Nucleus accumbens (tissue), 56 donors: ENCODE measurements at places on chromosomes 16 and 17.

- no peak for DNase-seq
These were observed 411 bp downstream of the GGT6 start for GRCh38 chr17:4559966-4560365.

DNA sequence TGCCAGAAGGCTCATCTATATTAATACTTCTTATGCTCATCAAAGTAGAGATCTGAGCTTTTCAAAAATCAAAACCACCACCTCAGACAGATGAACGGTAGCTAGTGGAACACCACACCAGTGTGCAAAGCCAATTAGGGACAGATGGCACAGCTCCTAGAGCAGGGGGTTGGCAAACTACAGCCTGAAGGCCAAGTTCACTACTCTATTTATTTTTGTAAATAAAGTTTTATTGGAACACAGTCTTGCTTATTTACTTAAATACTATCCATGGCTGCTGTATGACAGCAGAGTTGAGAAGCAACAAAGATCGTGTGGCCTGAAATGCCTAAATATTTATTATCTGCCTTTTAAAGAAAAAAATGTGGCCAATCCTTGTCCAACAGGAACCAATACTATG lies 56.8 kb downstream of the AMFR start:
- no peak for DNase-seq

DNA sequence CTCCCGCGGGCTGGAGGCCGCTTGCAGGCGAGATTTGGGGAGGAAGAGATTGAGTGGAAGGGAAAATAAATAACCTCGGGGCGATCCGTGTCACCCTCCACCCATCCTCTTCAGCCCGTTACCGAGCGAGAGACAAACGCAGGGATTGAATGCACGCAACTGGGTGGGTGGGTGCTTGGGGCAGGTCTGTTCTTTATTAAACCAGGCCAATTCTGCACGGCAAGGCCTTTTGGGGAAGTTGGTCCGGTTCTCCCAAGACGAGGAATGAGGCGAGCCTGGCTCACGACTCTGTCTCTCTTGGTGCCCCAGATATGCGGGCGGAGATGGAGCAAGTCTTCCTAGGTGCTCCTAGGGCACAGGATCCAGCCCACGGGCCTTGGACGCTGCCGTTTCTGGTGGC lies 396 bp upstream of the HOXB7 start:
- no peak for DNase-seq

DNA sequence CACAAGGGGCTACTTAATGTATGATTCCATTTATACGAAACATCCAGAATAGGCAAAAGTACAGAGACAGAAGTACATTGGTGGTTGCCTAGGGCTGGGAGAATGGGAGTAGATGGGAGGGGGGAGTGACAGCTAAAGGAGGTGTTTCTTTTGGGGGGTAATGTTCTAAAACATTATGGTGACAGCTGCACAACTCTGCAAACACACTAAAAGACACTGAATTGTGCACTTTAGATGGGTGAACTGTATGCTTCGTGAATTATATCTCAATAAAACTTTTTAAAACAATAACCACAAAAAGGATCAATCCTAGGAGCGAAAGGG lies 661 bp downstream of the LYRM9 start:
- DNase-seq = no peak

DNA sequence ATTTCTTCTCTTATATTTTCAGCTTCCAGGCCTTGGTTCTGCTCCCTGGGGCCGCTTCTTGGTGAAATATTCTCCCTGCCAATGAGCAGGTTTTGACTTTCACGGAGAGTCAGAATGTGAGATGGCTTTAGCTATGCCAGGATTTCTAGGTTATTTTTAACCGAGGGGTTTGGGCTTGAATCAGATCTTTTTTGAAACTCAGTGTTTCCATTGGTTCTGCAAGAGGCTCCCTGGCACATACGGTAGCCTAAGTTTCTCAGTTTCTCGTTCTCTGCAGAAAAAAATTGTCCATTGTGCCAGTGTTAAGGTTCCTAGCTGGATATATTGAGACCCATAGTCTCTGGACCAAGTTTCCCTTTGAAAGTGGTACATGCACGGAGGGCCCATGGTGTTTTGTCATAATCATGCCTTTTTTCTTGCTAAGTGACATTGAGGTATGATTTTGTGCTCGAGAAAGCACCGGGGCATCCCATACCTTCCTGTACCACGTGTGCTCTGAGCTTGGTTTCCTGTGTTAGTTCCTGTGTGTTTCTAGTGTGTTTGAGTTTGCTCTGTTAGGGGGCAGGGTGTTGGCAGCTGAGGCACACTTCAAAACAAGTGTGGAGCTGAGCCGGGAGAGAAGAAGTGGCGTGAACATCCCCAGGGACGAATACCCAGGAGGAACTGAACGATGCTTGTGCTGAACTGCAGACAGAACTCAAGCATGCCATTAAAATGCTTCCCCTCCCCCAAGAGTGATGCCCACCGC lies 127.2 kb downstream of the HS3ST3B1 start:
- DNase-seq = no peak

- DNase-seq = no peak
These were observed 10.7 kb downstream of the PRR29 start for GRCh38 chr17:64008830-64009229.

- DNase-seq = peak; percentile 30
These were observed 2.4 kb upstream of the ALOXE3 start for GRCh38 chr17:8120520-8121406.

GRCh38 chr17:19248928-19249574 lies 11.9 kb downstream of the EPN2 start:
- no peak for DNase-seq

GRCh38 chr17:46730679-46731078 lies 87.8 kb downstream of the WNT3 start:
- DNase-seq = no peak

- DNase-seq = no peak
These were observed 36.6 kb downstream of the TIMM22 start for GRCh38 chr17:1033503-1033902.

- no peak for DNase-seq
These were observed 3.1 kb upstream of the ZNF764 start for GRCh38 chr16:30561089-30561816.

GRCh38 chr16:1155353-1156054 lies 2.6 kb downstream of the CACNA1H start:
- DNase-seq = no peak

- DNase-seq = no peak
These were observed 9.5 kb downstream of the MPP2 start for GRCh38 chr17:43897831-43898230.

GRCh38 chr16:2532494-2533141 lies 1.4 kb upstream of the CEMP1 start:
- DNase-seq = peak; percentile 79

DNA sequence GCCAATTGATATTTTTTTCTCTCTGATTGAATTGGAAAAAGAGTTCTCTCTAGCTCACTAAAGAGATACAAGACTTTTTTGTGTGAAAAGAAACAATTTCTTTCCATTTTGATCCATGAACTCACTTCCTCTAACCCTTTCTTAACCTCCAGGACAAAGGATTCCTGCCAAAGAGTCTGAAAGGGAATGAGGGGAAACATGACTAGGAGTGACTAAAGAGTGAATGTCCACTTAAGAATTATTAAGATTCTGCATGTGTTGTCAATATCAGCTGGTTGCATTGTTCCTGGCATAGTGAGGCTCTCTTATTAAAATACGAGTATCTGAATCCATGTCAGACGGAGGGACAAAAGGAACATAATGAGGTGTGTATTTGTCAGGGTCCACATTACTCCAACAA lies 344.7 kb downstream of the GRIN2A start:
- no peak for DNase-seq

GRCh38 chr17:9874722-9875121 lies 30.3 kb downstream of the RCVRN start:
- DNase-seq = no peak

GRCh38 chr17:9705745-9706144 lies 60.4 kb downstream of the USP43 start:
- no peak for DNase-seq

DNA sequence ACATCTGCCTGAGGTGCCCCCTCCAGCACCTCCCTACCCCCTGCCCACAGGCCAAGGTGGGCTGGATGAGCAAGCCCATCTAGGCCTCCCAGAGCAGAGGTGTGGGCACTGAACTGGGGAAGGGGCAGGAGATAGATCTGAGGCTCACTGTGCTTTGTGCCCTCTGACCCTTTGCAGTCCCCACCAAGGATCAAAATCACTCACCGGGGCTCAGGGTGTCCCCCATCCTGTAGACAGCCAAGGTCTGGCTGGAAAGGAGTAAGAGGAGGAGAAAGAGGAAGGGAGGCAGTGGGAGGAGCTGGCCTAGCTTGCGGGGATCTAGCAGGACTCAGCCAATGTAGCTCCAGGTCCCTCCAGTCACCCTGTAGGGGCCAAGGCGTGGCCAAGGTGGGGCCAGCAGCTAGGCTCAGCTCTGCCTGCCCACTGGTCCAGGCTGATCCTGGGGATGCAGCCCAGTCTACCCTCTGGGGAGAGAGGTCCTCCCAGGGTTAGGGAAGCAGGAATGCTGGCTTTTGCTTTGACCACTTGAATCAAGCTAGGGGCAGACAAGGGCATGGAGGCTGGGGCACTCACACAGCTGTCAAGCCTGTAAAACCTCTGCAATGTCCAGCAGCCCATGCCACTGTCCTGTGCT lies 1.8 kb downstream of the SLC12A4 start:
- DNase-seq = no peak

GRCh38 chr16:72961863-72962262 lies 86.1 kb downstream of the ZFHX3 start:
- no peak for DNase-seq

DNA sequence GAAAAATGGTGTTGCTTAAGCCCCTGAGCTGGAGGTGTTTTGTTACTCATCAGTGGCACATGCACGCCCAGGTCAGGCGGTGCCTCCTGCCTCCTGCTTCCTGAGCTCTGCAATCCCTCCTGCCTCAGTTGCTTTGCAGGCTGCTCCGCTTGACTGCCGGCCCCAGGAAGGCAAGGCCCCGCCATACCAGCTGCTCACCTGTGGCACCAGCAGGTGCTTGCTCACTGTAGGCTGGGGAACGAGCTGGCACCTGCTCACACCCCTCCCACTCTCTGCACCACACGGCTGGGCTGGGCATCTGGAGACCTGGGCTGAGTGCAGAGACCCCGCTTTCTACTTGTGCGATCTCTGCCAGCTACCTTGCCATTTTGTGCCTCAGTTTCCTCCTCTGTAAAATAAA lies 200.2 kb downstream of the RBFOX3 start:
- no peak for DNase-seq

DNA sequence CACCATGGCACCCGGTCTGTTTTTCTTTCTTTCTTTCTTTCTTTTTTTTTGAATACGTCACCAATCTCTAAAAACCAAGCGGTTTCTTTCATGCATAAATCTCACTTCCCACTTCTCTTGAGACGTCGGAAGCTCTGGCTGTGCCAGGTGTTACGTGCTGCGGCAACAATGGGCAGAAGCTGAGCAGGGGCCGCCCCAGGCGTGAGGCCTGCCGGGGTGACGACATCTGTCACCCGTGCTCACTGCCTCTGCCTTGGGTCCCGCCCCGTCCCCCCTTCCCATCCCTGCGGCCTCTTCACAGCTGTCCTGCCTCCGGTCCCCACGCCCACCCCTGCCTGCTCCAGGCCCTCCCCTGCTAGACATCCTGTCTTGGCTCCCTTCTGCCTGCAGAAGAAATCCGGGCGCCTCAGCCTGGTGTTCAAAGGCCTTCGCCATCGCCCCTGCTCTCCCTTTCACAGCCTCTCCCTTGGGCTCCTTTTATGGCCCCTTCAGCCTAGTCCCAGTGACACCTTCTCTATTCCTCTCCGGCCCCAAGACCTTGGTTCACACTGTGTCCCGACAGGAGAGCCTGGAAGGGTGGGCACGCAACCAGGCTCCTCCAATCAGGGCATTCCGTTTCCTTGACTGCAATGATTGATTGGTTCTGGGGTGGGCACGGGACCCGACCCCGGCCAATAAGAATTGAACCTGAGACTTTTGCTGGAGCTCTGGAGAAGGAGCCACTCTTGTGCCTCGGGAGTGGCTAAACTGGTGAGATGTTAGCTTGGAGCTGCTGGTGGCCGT lies 4.8 kb downstream of the P2RX1 start:
- no peak for DNase-seq

DNA sequence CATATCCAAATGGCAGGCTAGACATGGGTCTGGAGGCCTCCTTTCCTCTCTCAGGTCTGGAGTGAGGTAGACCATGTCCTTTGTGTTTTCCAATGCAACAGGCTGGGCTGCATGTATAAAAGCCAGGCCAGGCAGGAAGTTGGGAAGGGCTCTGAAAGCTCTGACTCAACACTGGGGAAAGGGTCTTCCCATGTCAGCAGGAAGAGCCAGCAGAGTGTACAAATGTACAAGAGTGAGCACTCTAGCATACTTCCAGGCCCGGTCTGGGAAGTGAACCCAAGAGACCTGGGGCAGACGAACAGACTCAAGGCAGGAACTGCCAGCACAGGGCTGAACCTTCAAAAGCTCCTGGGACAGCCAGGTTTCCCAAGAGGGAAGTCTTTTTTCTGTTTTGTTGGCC lies 7.0 kb downstream of the ATPAF2 start:
- DNase-seq = no peak

- DNase-seq = no peak
These were observed 37.3 kb upstream of the ELAC2 start for GRCh38 chr17:13055131-13055530.

- no peak for DNase-seq
These were observed 35.1 kb upstream of the CD300E start for GRCh38 chr17:74658620-74659019.

DNA sequence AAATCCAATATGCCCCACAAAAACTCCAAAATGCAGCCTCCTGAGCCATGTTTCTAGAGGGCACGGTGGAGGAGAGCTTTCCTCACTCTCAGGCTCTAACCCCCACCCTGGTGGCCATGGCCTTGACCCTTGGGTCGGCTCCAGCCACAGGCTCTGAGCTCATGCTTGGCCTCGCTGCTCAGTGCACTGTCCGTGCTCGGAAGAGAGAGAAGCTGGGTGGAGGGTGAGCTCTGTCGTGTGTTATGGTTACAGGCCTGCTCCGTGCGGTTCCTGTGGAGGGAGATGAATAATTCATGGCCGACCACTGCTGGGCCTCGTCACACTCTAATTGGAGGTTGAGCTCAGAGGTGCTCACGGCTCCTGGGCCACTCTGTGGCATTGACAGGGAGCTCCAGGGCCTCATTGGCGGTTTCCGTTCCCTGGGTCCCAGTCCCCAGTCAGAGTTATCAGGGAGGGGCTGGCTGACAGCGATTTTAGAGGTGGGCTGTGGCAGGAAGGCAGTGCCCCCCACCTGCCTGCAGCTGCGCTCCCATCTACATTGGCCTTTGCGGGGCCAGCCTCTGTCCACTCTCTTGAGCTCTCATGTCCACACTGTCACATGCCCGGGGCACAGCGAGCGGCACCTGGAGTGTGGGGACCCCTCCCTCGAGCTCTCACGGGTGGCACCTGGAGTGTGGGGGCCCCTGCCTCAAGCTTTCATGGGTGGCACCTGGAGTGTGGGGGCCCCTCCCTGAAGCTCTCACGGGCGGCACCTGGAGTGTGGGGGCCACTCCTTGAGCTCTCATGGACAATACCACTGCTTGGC lies 24.9 kb downstream of the ACSF3 start:
- no peak for DNase-seq

GRCh38 chr17:1683459-1683858 lies 1.2 kb downstream of the PRPF8 start:
- DNase-seq = no peak

DNA sequence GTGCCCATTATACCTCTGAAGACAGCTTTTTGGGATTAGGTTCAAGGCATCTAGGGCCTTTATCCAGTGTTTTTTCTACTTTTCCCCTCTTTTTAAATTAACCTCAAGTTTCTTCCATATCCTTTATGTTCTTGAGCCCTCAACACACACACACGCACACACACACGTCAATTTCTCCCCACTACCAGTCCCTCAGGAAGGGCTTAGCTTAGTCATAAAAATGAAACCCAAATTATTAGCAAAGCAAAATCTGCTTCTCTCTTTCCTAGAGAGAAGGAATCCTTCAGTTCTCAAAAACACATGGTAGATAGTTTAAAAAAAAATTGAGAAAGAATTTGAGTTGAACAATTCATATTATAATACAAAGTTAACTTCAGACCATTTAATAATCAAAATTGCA lies 401.1 kb downstream of the XYLT1 start:
- no peak for DNase-seq
